ENCODE measurements at places on chromosomes 4 and X.

DNA sequence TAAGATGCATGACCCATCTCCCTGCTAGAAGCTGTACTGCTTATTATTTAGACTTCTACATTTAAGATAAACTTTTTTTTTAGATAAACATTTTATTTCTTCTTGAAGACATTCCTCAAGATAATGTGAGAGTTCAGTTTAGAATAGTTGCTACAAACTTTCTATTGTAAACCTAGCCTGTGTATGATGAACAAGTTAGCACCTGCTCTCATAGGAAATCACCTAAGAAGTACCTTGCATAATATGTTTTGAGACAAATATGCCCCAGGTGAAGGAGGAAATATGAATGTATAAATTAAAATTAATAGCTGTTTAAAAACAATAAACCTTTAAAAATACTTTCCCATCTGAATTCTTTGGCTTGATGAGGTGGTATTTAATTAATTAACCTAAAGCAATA lies 35.6 kb downstream of the RASGEF1B start:
- DNase-seq: no peak

DNA sequence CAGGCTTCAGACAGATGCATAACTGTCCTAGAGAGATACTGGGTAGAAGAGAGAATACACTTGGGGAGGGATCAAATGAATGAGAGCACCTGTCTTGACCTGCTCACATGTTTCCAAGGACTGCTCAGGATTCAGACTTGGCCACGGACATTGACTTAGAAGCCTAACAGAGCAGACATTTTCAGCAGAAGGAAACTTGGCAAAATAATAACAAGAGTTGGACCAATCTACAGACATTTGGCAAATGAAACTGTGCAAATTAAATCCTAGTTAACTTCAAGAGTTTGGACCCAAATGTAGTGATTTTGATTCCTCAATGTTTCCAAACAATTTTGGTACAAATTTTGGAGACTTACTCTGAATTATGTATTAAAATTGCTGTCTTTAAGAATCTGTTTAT lies 223.9 kb downstream of the CAMK2D start:
- no peak for DNase-seq

DNA sequence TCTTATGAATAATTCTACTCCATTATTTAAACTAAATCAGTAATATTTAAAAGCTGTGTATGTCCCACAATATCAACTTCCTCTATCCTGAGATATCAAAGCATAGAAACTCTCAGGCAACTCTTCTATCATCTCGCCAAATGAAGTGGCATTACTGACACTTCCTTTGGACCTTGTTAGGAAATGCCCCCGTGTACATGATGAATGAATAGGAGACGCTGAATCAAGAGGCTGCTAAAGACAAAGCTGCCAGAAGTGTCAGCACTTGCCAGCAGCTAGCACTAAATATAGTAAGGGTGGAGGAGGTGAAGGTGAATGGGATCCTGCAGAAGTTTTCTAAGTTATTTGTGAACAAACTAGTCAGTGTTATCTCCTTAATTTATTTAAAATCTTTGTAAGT lies 99.5 kb upstream of the BLTP1 start:
- DNase-seq: no peak

- DNase-seq: no peak
Measured at GRCh38 chrX:115582616-115583495, 21.9 kb downstream of the PLS3 start.

DNA sequence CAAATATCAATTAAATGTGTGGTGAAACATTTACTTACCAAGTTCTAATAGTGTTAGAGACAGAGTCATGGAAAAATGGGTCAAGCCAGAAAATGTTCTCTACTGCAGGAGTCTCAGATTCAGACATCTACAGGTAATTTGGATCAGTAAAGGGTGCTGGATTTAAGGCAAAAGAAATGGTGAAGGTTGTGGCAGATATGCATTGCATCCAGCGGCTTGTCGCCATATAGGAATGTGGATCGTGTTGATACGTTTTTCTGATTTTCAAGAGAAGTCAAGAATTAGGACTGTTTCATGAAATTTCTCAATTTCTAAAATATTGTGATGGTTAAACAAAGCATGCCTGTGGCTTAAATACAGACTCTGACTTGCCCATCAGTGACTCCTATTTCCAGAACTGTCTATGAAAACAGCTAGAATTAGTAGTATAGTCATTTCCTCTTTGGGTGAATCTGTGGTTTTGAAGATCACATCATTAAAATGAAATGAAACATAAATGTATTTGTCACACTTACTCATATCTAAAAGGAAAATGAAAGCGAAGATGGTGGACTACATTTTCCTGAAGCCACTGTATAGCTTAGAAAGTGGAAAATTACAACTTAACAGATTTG lies 110.1 kb upstream of the VEGFC start:
- DNase-seq: peak; percentile 67

DNA sequence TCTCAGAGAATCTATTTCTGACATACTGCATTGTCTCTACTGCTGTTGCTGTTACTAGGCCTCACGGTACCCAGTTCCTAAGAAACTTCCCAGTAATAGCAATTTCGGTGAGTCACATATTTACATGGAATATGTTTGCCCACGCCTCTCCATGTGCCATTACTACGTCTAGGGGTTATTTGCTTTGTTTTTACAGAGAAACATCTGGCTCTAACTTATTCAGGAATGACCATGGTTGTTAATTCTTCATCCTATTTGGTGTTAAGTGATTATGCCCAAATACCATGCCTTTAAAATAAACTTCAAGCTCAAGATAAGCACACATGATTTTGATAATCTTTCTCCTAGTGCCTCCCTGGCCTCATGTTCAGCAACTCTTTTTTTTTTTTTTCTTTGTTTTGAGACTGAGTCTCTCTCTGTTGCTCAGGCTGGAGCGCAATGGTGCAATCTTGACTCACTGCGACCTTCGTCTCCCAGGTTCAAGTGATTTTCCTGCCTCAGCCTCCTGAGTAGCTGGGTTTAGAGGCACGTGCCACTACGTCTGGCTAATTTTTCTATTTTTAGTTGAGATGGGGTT lies 101.0 kb upstream of the HS3ST1 start:
- DNase-seq: peak; percentile 67

- no peak for DNase-seq
Measured at GRCh38 chrX:49030283-49030682, 12.9 kb downstream of the TFE3 start.

DNA sequence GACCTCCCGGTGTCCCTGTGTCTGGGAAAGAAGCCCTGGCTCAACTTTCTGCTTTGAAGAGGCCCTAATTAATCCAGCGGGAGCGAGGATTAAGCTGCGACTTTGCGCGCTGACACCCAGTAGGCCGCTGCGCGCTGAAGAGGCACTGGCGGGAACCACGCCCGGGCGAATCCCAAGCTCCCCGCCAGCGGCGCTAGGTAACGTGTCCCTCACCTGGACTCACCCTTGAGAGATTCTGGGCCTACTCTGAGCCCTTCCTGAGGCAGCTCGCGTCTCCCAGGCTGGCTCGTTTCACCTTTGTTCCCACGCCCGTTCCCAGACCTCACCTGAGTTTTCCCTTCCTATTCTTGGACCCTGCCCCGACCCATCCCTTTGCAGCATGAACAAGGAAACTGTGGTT lies 616 bp upstream of the KLHL34 start:
- DNase-seq: no peak

DNA sequence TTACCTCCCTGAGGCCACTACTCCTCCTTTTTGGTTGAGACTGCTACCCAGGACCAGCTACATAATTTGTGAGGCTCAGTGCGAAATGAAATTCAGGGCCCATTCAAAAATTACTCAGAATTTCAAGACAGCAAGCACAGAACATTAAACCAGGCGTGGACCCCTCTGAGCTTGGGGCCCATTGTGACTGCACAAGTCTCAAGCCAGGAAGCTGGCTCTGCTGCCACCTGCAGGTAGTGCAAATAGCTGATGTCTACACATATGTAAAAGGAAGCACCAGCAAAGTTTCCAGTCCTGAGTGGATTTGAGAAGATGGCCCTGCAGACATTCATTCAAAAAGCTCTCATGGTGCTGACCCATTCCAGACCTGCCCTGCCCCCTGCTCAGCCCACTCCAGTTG lies 213.4 kb upstream of the LNX1 start:
- DNase-seq: peak; percentile 28

DNA sequence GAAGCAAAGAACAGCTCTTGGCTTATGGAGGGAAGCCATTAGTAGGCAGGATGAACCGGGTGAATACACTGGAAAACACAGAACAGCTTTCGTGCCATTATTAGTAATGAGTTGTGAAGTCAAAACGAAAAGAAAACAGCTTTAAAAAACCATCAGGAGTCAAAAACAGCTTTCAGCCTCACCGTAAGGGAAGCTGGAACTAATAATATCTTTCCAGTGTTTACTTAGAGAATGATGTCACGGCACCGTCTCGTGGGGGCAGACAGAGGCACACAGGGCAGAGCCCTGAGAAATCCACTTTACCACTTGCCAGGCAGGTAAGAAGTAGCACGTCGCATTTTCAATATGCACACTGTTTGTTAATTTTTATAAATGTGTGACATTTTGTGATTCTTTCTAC lies 37.9 kb upstream of the HMX1 start:
- no peak for DNase-seq

- peak; percentile 71 for DNase-seq
Measured at GRCh38 chr4:89640620-89641366, 196.2 kb downstream of the SNCA start.

DNA sequence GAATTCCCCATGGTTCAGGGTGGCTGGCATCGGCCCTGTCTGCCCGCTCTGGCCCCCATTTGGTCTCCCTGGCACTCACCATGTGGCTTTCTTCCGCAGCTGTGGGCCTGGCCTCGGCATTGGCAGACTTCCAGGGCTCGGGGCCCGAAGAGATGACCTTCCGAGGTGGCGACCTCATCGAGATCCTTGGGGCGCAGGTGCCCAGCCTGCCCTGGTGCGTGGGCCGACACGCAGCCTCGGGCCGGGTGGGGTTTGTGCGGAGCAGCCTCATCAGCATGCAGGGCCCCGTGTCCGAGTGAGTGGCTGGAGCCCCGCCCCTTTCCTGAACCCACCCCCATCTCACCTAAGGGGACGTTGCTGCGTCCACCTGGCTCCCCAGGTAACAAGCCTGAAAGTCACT lies 20.1 kb downstream of the SH3TC1 start:
- no peak for DNase-seq

DNA sequence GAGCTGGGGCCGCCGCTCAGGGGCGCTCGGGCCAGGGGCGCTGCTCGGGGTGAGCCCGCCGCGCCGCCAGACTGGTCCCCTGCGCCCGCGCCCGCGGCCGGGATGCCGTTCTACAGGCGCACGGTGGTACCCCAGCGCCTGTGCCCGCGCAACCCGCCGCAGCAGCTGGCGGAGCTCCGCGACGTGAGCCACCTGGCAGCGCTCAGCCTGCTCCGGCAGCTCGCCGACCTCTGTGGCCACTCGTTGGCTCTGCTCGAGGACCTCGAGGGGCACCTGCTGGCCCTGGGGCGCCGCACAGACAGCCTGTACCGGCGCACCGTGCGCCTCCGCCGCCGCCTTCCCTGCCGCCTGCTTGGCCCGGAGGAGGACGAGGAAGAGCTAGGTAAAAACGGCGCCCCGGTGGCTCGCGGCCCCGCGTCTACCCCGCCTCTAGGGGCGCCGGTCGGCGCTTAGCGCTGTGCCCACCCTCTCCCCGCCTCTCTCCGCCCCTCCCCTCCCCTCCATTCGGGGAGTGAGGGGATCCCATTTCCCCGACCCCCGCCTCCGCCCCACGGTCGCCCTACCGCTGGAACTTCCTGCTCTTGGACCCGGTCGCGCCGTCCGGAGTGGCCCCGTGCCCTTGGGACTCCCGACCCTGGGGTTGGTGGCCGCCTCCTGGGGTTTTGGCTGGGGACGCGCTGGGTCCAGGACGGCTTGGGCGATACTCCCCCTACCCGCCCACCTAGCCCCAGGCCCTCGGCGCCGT lies 513 bp downstream of the NHSL2 start:
- no peak for DNase-seq

DNA sequence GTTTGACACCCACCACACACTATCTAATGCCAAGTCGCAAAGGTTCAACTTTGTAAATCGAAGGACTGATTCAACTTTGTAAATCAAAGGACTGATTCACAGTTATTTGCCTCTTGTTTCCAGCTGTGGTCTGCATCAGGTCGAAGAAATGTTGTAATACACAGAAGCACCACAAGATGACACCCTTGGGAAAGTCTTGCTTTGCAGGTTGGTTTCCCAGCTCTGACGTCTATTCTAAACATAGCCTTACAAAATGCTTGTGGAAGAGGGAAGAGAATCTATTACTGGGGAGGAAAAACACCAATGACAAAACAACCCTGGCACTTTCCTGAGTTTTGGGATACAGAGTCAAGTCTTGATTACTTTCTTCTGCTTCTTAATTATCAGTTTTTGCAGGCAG lies 35.3 kb downstream of the SUPT20HL1 start:
- peak; percentile 82 for DNase-seq

DNA sequence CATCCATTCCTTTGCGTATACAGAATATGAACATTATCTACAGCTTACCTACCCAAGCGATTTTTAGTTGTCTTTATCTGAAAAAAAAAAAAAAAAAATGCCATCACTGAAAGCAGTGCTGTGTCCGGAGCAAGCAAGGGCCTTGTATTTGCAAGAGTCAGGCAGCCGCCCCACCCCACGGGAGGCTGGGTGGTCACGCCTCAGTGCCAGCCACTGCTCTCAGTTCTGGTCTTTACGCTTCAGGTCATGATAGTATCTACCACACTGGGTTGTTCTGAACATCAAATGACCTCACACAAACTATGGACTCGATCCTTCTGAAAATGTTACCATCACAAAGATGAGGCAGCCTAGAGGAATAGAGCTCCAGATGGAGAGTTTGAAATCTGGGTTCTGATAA lies 62.7 kb upstream of the HELT start:
- DNase-seq: no peak

- DNase-seq: no peak
Measured at GRCh38 chr4:78033861-78034260, 23.3 kb upstream of the FRAS1 start.

DNA sequence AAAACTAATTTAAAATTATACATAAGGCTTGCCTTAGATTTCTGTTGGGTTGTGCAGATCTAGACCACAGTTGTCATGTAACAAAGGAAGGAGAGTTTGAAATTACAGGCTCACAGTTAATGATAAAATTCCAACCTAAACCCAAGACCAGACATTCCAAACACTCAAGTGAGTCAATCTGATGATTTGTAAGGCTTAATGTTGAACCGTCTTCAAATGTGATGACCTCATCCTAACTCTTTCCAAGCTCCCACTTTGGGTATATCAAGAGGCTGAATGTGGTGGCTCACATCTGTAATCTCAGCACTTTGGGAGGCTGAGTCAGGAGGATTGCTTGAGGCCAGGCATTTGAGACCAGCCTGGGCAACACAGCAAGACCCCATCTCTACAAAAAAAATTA lies 149.2 kb downstream of the TBL1X start:
- peak; percentile 50 for DNase-seq

DNA sequence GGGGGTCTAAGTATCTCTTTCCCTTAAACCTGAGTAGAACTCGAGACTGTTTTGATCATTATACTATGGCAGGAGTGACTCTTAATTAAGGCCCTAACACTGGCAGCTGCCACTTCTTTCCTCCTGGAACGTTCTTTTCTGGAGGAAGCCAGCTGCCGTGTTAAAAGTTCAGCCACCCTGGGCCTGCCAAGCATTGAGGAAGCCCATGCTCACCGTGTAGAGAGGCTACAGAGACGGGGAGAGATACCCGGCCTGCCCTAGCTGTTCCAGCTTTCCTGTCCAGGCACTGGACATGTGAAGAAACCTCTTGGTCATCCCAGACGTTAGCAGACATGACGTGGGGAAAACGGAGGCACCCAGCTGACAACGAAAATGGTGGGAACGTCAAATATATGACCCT lies 274.1 kb downstream of the ARHGAP10 start:
- no peak for DNase-seq
